Fibroblast of skin of scalp (primary cell): ENCODE measurements at places on chromosomes 7 and 10.

- no peak for DNase-seq
These were observed 133.4 kb downstream of the EVX1 start for GRCh38 chr7:27375958-27376357.

DNA sequence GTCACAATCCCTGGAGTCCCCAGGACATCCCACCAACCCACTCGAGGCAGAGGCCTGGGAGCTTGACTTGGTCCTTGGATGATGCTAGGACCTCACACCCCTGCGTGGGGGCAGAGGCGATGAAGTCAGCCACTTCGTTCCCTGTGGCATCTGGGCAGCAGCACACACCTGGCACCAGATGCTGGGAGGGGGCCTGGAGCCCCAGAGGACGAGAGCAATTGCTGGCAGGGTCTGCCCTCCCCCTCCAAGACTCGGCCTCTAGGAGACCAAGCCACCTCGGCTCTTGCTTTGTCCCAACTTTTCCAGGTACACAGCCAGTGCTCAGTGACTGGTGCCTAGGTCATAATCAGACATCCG lies 39.1 kb downstream of the DPYSL4 start:
- no peak for DNase-seq

- DNase-seq, result no peak
These were observed 192.8 kb upstream of the AHR start for GRCh38 chr7:17105701-17106100.

GRCh38 chr10:49299816-49300139 lies 808 bp downstream of the C10orf71 start:
- no peak for DNase-seq

DNA sequence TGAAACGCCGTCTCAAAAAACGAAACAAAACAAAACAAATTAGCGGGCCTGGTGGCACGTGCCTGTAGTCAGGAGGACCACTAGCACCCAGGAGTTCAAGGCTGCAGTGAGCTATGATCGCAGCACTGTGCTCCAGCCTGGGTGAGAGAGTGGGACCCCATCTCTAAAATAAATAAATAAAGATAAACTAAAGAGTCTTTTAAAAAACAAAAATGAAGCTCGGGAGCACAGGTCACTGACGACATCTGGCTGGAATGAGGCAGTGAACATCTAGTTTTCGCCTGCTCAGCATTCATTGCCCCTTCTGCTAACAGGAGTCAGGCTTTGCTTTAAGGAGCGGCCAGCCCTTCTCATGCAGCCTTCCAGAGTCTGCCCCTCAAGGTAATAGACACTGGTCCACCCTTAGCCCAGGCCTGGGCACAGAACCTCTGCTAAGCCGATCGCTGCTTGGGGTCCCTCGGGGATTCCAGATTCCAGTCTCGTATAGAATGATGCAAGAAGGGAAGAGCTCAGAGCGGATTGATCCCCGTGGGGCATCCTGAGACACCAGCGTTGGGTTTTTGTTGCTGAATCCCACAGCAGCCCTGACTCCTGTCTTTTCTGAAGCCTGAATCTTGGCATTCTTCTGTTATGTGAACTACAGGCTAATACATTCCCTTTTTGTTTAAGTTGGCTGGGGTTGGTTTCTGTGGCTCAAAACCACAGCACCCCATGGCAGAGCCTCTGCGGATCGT lies 14.2 kb upstream of the FOXK1 start:
- DNase-seq, result peak; percentile 100

- DNase-seq, result no peak
These were observed 28.7 kb upstream of the USP6NL start for GRCh38 chr10:11639849-11640764.
